ENCODE measurements at places on chromosomes 4 and X. TPM values are rescaled to one million over a fixed set of nuclear protein-coding genes. Genes with fewer than 3 reads are reported as not detected.
A peak's percentile ranks its signal among the peaks of the same experiment; 100 is the strongest.

UPF3B gene
- total RNA-seq, result 20.7 TPM

GRCh38 chr4:23733476-23733875 is 156.4 kb downstream of the PPARGC1A start:
- H3K27ac ChIP-seq, result no peak overlapping the region
- H3K4me3 ChIP-seq, result no peak overlapping the region
- H3K27me3 ChIP-seq, result peaks cover 12% of the 10 kb centered on the region
- no peaks in the 10 kb centered on the region for H3K4me1 ChIP-seq
- H3K36me3 ChIP-seq, result no peaks in the 10 kb centered on the region

- peaks cover 14% of the 10 kb centered on the region for H3K4me1 ChIP-seq
- H3K4me3 ChIP-seq, result no peak overlapping the region
- H3K27ac ChIP-seq, result no peak overlapping the region
- H3K27me3 ChIP-seq, result no peaks in the 10 kb centered on the region
- no peaks in the 10 kb centered on the region for H3K36me3 ChIP-seq
- no peak for DNase-seq
These were observed 52.8 kb downstream of the SPRY1 start for GRCh38 chr4:123449362-123449761.

- no peaks in the 10 kb centered on the region for H3K36me3 ChIP-seq
- no peaks in the 10 kb centered on the region for H3K27me3 ChIP-seq
- no peaks in the 10 kb centered on the region for H3K4me1 ChIP-seq
- no peak for DNase-seq
- no peak overlapping the region for H3K4me3 ChIP-seq
These were observed 562.7 kb downstream of the TRIML1 start for GRCh38 chr4:188701952-188702351.

GRCh38 chr4:112509243-112510141 is 6.5 kb downstream of the NEUROG2 start:
- peaks cover 20% of the 10 kb centered on the region for H3K4me1 ChIP-seq
- peaks cover 96% of the 10 kb centered on the region for H3K27me3 ChIP-seq
- no peak overlapping the region for H3K4me3 ChIP-seq
- no peak for DNase-seq

POU3F4 gene
- total RNA-seq, result not detected

IRS4 gene
- total RNA-seq, result 2.2 TPM

- no peak overlapping the region for H3K27ac ChIP-seq
- H3K4me1 ChIP-seq, result peaks cover 4% of the 10 kb centered on the region
- DNase-seq, result no peak
- H3K27me3 ChIP-seq, result no peaks in the 10 kb centered on the region
- H3K4me3 ChIP-seq, result no peak overlapping the region
- H3K36me3 ChIP-seq, result peaks cover 18% of the 10 kb centered on the region
These were observed 79.8 kb downstream of the PAPSS1 start for GRCh38 chr4:107640197-107640596.

DNA sequence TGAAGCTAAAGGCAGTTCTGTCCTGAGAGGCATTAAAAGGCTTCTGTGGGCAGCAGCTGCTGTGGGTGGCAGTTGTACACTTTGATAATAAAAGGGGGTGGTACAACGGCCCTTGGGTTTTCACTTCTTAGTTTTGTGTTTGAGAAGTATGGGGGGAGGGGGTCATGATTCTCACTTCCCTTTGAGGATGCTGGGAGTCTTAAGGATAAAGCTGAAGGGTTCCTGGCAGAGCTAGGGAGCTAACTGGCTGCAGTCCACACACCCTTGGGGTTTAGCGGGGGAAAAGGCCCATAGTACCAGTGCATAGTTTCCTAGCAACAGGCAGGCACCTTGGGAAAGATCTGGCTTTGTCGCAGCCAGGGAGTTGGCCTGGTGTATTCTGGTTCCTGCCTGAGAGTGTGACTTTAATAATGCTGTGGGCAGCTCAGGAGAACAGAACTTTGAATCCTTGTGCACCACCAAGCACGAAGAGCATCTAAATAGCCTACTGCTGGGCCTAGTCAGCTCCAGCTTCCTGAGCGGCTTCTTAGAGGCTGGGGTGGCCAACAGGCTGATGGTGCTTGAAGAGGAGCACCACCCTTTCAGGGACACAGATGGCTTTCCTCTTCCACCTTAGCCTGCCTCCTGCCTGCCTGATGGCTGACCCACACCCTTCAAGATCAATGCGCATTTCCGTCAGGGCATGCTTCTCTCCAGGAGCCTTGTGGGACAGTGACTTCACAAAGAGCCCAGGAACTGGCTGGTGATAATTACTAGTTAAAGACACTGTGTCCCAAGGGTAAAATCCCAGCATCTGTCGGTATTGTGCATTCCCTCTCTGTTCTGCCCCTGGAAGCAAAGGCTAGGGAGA is 12.5 kb downstream of the ZBTB33 start:
- no peak overlapping the region for H3K27ac ChIP-seq
- DNase-seq, result no peak
- H3K4me1 ChIP-seq, result peaks cover 4% of the 10 kb centered on the region

PABPC4L gene
- total RNA-seq, result 14.8 TPM

DNA sequence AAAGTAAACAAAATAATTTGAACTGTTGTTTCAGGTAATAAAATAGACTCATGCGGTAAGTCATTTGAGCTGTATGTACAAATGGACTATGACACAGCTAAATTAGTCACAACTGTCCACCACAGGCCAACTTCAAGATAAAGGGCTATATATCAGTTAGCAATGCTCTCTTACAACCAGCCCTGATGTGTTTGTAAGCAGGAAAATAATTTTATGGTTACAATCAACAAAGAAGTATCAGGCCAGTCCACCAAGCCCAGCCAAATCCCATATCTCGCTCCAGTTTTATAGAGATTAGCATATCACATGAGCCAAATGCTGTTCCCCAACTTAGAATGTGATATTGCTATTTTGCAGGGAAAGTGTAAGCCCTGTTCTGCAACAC is 511 bp upstream of the DUSP21 start:
- no peaks in the 10 kb centered on the region for H3K27me3 ChIP-seq
- peak overlapping the region; percentile 2 for H3K27ac ChIP-seq
- no peak for DNase-seq
- H3K36me3 ChIP-seq, result peaks cover 1% of the 10 kb centered on the region

TKTL2 gene
- not detected for total RNA-seq

RASL11B gene
- 22.7 TPM for total RNA-seq

GSX2 gene
- not detected for total RNA-seq

AWAT1 gene
- total RNA-seq, result not detected

GRCh38 chr4:98318521-98318920 is 57.3 kb downstream of the RAP1GDS1 start:
- no peak overlapping the region for H3K4me3 ChIP-seq
- no peaks in the 10 kb centered on the region for H3K4me1 ChIP-seq
- peaks cover 14% of the 10 kb centered on the region for H3K36me3 ChIP-seq

CNKSR2 gene
- 11.2 TPM for total RNA-seq

CRLF2 gene
- not detected for total RNA-seq

FAM47A gene
- total RNA-seq, result not detected

MMRN1 gene
- not detected for total RNA-seq

- H3K27ac ChIP-seq, result no peak overlapping the region
- H3K27me3 ChIP-seq, result peaks cover 3% of the 10 kb centered on the region
- DNase-seq, result no peak
- H3K4me3 ChIP-seq, result no peak overlapping the region
These were observed 7.3 kb downstream of the SMR3A start for GRCh38 chr4:70367813-70368212.

DNA sequence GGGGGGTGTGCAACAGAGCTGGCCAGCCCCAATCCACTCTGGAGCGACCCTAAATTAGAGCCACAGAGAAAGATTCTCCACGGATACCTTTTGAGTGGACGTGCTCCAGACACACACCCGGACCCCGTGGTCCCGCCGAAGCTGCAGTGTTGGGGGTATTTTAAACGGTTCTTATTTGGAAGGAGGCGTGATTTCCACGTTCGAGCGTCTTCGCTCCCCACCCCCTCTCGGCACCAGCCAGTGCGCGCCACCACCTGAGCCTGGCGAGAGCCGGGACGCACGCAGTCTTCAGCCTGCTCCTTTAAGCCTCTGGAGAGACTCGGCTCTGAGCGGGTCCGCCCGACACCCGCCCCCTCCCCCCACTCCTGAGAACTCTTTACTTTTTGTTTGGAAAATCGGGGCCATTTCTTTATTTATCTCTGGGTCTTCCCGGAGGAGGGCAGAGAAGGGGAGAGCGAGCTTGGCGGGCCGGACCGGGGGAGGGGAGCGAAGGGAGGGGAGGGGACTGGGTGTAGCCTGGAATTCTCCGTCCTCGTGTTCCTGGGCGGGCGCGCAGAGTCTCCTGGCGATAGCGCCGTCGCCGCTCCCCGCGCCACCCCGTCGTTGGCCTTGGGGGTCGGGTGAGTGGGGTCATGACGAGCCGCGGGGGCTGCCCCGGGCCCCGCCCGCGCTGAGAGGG is 668 bp upstream of the PTCHD1 start:
- H3K36me3 ChIP-seq, result no peaks in the 10 kb centered on the region

OTUD5 gene
- 66.0 TPM for total RNA-seq

DNA sequence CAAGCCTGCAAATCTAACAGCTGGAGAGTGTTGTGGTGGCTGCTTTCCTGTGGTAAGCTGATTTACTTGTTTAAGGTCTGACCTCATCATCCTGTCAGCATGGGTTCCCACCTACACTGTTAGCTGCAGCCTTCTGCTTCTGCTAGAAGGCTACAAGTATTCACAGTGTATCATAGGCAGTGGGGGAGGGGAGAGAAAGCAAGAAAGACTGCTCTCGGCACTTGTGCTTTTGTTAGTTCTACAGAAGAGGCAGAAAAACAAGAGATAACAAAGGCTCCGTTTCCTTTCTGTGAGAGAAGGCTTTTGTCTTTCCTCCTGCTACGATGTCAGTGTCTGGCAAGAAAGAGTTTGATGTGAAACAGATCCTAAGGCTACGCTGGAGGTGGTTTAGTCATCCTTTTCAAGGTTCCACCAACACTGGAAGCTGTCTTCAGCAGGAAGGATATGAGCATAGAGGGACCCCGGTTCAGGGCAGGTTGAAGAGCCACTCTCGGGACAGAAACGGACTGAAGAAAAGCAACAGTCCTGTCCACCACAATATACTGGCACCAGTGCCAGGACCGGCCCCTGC is at the start of gene KLHL4:
KLHL4 (plus strand) TSS at position 232 of the 571 bp plus-strand sequence; CDS start at position 324, 92 bp downstream.
- peak within 1 kb of the TSS; percentile 75 for H3K27ac ChIP-seq
- peaks cover 5% of the 10 kb centered on the region for H3K27me3 ChIP-seq
- DNase-seq, result no peak
- peaks cover 31% of the 10 kb centered on the region for H3K4me1 ChIP-seq
- H3K4me3 ChIP-seq, result peak within 1 kb of the TSS; percentile 66

CCDC120 gene
- 33.5 TPM for total RNA-seq

GRSF1 gene
- 80.2 TPM for total RNA-seq

- no peaks in the 10 kb centered on the region for H3K4me1 ChIP-seq
- DNase-seq, result no peak
- H3K27ac ChIP-seq, result no peak overlapping the region
These were observed 21.6 kb upstream of the CCNQ start for GRCh38 chrX:153620576-153620975.

COL25A1 gene
- total RNA-seq, result 55.8 TPM

- no peaks in the 10 kb centered on the region for H3K4me1 ChIP-seq
- no peak overlapping the region for H3K27ac ChIP-seq
- H3K4me3 ChIP-seq, result no peak overlapping the region
These were observed 1454.2 kb downstream of the ARAP2 start for GRCh38 chr4:34790131-34790530.

- peak overlapping the region; percentile 90 for H3K27ac ChIP-seq
- H3K4me1 ChIP-seq, result peaks cover 11% of the 10 kb centered on the region
- peak overlapping the region; percentile 89 for H3K4me3 ChIP-seq
- peaks cover 31% of the 10 kb centered on the region for H3K27me3 ChIP-seq
- peak; percentile 52 for DNase-seq
These were observed 10.7 kb upstream of the DLG3 start for GRCh38 chrX:70433848-70434351.

- peaks cover 6% of the 10 kb centered on the region for H3K36me3 ChIP-seq
- no peak overlapping the region for H3K27ac ChIP-seq
- H3K4me3 ChIP-seq, result peak overlapping the region; percentile 43
- DNase-seq, result no peak
- H3K27me3 ChIP-seq, result no peaks in the 10 kb centered on the region
These were observed 332 bp upstream of the RENBP start for GRCh38 chrX:153944800-153945150.

HSFX1 gene
- 1.9 TPM for total RNA-seq

DNA sequence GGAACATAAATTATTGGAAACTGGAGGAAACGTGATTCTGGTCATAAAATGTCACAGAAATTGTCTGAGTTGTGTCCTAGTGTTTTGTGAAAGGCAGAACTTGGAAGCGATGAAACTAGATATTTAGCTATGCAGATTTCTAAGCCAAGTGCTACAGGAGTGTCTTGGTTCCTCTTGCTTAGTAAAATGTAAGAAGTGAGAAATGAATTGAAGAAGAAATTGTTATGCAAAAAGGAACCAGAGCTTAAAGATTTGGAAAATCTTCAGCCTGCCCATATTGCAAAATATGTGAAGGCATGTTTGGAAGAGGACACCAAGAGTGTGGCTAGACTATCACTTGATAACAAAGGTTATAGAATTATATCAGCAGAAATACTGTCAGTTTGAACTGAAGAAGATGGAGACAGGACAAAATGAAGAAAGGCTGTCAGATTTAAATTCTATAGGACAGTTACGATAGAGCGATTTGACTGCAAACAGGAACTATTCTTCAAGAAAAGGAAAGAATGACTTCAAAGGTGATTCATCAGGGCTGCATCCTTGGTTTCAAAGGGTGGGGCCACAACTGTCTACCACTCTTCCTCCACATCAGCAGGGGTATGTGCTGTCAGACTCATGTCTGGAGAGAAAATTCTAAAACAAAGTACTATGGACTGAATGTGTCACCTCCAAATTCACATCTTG is 9.4 kb upstream of the CDS1 start:
- DNase-seq, result no peak
- no peak overlapping the region for H3K4me3 ChIP-seq
- no peak overlapping the region for H3K27ac ChIP-seq

GRCh38 chr4:8748236-8748575 is 123.4 kb downstream of the HMX1 start:
- DNase-seq, result peak; percentile 3
- H3K4me1 ChIP-seq, result no peaks in the 10 kb centered on the region
- H3K36me3 ChIP-seq, result no peaks in the 10 kb centered on the region
- H3K4me3 ChIP-seq, result no peak overlapping the region
- no peak overlapping the region for H3K27ac ChIP-seq

- H3K27ac ChIP-seq, result no peak overlapping the region
- no peak for DNase-seq
- no peak overlapping the region for H3K4me3 ChIP-seq
- H3K27me3 ChIP-seq, result no peaks in the 10 kb centered on the region
These were observed 104.9 kb upstream of the SOD3 start for GRCh38 chr4:24690436-24690835.

- H3K36me3 ChIP-seq, result peaks cover 51% of the 10 kb centered on the region
- no peaks in the 10 kb centered on the region for H3K27me3 ChIP-seq
- H3K27ac ChIP-seq, result no peak overlapping the region
- no peak overlapping the region for H3K4me3 ChIP-seq
- no peak for DNase-seq
These were observed 63.0 kb downstream of the ZNF732 start for GRCh38 chr4:242121-242848.

- no peak overlapping the region for H3K27ac ChIP-seq
- H3K4me1 ChIP-seq, result no peaks in the 10 kb centered on the region
- no peak overlapping the region for H3K4me3 ChIP-seq
- H3K27me3 ChIP-seq, result no peaks in the 10 kb centered on the region
- DNase-seq, result no peak
These were observed 10.2 kb upstream of the FGF2 start for GRCh38 chr4:122816476-122816875.

GRCh38 chrX:32443841-32444240 is 767.5 kb downstream of the DMD start:
- H3K4me1 ChIP-seq, result no peaks in the 10 kb centered on the region
- no peak for DNase-seq
- no peaks in the 10 kb centered on the region for H3K27me3 ChIP-seq

FRAS1 gene
- total RNA-seq, result 45.3 TPM

- H3K27me3 ChIP-seq, result peaks cover 67% of the 10 kb centered on the region
- no peak overlapping the region for H3K4me3 ChIP-seq
- H3K4me1 ChIP-seq, result peaks cover 5% of the 10 kb centered on the region
- no peak for DNase-seq
- H3K27ac ChIP-seq, result no peak overlapping the region
- peaks cover 1% of the 10 kb centered on the region for H3K36me3 ChIP-seq
These were observed 8.3 kb downstream of the SPON2 start for GRCh38 chr4:1164040-1164439.

All from mesothelial cell of epicardium (in vitro differentiated cells).